Upper lobe of right lung (tissue), 1 donor: ENCODE measurements at places on chromosomes 12 and 14.

DNA sequence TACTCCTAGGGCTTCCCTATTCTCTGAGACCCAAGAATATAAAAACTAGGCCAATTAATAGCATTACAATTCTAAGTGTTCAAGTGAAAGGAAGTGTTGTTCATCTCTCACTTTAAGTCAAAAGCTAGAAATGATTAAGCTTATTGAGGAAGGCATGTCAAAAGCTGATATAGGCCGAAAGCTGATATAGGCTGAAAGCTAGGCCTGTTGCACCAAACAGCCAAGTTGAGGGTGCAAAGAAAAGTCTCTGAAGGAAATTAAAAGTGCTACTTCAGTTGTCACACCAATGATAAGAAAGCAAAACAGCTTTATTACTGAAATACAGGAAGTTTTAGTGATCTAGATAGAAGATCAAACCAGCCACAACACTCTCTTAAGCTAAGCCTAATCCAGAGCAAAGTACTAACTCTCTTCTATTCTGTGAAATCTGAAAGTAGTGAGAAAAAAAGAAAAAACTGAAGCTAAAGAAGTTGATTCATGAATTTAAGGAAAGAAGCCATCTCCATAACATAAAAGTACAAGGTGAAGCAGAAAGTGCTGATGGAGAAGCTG lies 68.9 kb downstream of the SLC6A15 start:
- DNase-seq = no peak

DNA sequence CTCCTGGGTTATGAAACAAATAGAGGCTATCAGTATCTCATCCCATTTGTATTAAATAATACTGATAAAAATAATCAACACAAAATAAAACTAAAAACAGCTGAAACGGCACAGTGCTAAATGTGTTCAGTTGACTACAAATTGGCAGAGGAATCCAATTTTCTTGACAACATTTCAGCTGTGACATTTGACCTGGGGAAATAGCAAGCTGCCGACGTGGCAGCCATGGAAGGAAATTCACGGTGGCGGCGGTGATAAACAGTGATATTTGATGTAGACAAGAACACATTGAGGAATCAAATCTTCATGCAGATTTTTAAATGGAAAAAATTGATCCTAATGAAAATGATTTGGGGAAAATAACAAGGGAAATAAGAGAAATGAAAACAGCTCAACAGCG lies 159.1 kb upstream of the RTL1 start:
- peak; percentile 10 for DNase-seq

- DNase-seq = no peak
Observed at GRCh38 chr12:78038541-78038940, 207.8 kb downstream of the NAV3 start.

DNA sequence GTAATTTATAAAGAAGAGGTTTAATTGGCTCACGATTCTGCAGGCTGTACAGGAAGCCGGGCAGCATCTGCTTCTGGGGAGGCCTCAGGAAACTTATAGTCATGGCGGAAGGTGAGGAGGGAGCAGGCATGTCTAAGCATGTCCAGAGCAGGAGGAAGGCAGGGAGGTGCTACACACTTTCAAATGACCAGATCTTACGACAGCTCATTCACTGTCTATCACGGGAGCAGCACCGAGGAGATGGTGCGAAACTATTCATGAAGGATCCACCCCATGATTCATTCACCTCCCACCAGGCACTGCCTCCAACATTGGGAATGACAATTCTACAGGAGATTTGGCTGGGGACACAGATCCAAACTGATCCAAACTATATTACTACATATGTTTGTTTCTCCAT lies 10.0 kb downstream of the SFSWAP start:
- no peak for DNase-seq

DNA sequence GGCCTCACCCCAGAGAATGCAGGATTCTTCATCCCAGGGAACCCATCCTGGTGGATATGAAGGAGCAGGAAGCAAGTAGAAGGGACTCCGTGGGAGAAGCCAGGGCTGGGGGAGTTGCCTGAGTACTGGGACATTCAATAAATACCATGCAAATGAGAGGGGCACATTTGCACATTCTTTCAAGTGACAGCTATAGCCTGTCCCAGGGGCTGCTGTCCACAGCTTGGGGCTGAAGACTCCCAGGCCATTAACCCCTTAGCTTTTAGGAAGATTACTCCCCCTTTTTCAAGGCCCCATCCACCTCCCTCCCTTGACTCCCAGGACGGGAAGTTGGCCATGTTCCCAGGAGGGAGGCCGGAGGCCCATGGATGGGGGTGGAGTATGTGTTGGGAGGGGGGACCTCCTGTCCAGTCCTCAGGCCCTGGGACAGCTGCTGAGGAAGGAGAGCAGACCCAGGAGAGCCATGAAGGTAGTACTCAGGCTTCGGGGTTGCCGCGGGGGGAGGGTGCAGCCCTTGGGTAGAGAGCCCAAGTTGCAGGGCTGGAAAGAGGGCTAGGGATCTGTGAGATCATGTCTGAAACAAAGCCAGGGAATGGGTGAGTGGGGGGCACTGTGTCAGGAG lies 974 bp upstream of the TNS2 start:
- DNase-seq = peak; percentile 85

DNA sequence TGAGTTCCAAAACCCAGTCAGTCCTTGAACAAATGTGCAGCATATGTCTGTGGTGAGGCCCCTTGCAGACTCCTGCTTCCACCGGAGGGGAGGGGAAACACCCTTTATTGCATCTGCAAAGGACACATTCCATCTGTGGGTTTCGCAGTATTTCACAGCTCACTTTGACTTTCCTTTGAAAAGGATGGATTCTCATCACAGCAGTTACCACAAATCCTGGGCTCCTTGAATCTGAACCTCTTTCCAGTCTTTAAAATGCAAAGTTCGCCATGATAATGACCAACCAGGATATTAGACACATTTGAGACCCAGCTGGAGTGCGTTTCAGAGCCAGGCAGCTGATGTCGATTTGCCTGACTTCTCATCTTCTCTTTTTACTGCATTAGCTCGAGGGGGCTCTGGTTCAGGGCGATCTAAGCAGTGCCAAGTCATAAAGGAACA lies 242.4 kb downstream of the SLC15A4 start:
- no peak for DNase-seq

- DNase-seq = no peak
Observed at GRCh38 chr12:111287125-111287900, 81.6 kb downstream of the PHETA1 start.

DNA sequence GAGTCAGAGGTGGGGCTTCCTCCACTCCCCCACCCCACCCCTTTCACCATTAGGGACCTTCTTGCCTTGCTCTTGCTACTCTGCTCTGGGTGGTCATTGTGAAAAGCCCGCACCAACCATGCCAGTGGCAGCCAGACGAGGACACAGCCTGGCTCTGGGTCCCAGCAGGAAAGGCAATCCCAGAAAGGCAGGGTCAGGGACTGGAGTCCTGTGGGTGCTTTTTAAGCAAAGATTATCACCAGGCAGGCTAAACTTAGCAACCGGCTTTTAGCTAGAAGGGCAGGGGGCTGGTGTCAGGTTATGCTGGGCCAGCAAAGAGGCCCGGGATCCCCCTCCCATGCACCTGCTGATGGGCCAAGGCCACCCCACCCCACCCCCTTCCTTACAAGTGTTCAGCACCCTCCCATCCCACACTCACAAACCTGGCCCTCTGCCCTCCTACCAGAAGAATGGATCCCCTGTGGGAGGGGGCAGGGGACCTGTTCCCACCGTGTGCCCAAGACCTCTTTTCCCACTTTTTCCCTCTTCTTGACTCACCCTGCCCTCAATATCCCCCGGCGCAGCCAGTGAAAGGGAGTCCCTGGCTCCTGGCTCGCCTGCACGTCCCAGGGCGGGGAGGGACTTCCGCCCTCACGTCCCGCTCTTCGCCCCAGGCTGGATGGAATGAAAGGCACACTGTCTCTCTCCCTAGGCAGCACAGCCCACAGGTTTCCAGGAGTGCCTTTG lies 1.2 kb upstream of the GAPDH start:
- peak; percentile 82 for DNase-seq

DNA sequence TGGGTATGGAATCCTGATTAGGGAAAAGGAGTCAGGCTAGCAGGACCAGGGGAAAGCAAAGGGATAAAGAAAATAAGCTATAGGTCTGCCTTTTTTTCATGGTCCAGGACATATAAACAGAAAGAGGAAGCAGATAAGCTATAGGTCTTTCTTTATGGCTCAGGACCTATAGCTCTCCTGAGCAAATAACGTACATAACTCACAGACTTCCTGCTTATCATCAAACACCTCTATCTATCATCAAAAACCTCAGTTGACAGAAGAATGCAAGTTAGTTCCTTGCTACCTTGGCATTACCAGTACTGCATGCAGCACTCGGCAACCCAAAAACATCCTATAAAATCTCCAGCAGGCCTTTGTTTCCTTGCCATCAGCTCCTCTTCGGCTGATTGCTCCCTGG lies 238.7 kb upstream of the OR4E1 start:
- DNase-seq = no peak
